HFF-Myc (cell line): ENCODE measurements at places on chromosomes 12 and 14.

GRCh38 chr14:24307575-24308341 lies at the start of gene CIDEB:
TSS of gene CIDEB (minus strand) at chr14:24307977. CDS start at chr14:24307858, 119 bp downstream.
- no peak for DNase-seq

DNA sequence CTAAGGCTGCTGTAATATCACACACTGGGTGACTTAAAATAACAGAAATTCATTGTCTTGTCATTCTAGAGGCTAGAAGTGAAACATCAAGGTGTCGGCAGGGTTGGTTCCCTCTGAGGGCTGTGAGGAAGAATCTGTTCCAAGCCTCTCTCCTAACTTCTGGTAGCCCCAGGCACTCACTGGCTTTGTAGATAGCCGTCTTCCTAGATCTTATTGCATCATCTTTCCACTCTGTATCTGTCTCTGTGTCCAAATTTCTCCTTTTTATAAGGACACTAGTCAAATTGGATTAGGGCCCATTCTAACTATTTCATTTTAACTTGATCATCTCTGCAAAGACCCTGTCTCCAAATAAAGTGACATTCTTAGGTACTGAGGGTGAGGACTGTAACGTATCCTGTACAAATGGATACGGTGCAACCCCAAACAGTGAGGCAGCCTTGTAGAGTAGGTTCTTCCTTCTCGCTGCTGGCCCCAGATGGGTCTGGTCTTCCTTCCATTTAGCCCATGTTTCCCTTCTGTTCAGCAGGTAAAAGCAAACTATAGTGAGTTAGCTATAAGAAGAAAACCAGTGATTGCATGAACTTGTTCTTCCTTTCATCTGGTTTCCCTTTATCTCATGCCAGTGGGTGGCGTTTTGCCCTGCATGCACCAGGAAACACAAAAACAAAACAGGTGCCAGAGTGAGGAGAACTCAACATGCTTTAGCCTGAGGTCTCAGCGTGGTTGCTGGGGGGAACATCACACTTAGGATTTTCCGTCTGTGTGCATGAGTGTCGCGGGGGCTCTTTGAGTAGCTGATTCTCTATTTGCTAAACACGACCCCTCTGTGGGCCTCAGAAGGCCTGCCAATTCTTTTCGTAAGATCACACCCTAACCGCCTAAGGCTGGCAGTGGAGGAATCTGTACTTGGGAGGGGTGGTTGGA lies 19.5 kb downstream of the TTC9 start:
- DNase-seq = no peak

DNA sequence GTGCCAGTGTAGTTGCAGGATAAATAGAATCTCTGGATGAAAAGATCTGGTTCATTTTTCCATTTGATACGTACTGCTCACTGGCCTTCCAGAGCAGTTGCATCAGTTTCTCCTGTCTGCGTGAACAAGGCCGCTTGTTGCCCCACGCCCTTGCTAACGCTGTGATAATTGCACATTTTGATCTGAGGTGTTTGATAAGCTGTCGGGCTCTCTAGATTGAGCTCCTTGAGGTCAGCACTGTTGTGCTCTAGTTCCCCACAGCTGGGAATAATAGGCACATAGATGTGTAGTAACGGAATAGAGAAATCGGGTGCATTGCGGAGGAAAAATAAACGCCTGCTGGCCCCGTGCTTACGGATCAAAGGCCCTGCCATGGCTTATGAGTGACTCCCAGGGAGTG lies 42.8 kb upstream of the TRAF3 start:
- DNase-seq = no peak

GRCh38 chr14:99601361-99601831 lies 2.6 kb downstream of the CCDC85C start:
- DNase-seq = no peak

GRCh38 chr12:24617471-24617870 lies 331.4 kb downstream of the BCAT1 start:
- no peak for DNase-seq

- DNase-seq = no peak
These were observed 119.9 kb downstream of the CACNA1C start for GRCh38 chr12:2172491-2173214.

DNA sequence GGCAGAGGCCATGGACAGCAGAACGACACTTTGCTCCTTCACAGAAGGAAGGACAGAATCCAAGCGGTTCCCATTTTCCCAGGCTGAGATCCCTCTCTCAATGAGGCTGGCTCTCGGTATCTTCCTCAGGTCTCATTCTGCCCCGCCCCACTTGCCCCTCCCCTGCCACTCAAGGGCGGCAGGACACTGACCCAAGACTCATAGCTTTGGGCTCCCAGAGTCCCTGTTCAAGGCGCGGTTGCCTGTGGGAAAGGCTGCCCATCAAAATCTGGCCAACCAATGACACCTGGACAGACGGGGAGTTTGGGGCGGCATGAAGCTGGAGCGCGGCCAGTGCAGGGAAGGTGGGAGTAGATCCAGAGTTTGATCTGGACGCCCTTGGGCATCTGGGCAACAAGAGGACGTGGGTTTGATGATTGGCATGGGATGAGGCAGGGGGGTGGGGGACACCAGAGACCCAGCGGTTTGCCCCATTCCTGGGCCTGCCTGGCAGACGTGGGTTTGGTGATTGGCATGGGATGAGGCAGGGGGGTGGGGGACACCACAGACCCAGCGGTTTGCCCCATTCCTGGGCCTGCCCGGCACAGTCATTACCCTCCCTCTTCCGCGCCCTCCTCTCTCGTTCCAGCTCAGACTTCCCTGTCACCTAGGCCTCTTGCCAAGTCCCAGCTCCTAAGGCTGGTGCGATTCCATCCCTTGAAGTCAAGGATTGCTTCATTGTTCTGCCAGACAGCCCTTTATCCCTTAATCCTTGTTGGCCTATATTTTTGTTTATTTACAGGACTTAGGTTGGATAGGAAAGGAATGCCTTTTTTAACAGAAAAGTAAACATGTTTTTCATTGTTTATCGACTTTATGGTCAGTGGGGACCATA lies 92.1 kb downstream of the NINJ2 start:
- DNase-seq = no peak

DNA sequence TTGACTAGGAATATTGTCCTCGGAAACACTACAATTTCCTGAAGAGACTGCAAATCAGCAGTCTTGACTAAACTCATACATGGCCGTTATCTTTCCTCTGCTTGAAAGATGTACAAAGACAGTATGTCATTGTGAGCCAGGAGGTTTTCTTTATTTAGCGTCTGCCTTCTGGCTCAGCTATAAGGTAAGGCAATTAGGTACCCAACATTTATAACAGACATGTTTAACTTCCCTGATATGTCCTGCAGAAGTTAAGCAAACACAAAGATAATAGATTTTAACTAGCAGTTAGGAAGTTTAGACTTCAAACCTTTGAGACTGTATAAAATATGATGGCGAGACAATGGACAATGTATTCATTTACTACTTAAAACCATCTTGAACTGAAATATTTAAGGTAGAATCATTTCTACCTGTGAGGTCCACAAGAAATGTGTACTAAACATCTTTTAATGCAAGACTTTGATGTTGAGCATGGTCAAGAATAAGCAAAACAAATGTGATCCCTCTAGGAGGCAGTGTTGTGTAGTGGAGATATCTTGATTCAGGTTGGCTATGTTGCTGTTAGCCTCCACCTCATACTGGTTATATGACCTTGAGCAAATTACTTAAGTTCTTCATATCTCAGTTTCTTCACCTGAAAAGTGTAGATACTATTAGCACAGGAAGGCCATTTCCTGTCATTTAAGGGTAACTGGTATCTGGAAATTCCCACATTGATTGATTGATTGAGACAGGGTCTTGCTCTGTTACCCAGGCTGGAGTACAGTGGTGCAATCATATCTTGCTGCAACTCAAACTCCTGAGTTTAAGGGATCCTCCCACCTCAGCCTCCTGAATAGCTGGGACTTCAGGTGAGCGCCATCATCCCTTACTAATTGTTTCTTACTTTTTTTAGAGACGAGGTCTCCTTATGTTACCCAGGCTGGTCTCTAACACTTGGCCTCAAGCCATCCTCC lies 96.3 kb upstream of the EEA1 start:
- peak; percentile 41 for DNase-seq

DNA sequence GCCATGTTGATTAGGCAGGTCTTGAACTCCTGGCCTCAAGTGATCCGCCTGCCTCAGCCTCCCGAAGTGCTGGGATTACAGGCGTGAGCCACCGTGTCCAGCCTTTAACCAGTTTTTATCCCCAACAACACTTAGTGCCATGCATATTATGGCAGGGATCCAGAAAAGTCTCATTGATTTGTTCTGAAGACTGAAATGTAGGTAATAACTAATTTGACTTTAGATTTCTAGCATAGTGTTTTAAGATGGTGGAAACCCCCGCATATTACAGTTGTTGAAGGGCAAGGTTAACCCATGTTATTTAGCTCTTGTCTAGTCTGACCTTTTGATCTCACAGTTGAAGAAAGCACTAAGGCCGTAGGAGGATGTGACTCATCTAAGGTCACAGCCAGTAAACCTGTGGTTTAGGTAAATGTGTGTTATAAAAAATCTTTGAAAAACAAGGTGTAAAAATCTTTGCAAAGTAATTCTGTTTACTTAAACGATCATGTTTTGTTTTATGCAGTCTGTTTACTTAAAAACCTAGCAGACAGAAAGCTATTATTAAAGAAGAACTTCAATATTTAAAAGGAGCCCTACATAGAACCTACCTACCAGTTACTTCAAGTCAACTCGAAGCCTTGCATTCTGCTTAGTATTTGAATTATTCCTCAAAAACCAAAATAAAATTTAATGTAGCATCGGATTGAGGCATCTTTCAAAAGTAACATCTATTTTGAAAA lies 24.8 kb downstream of the BICDL1 start:
- DNase-seq = no peak

DNA sequence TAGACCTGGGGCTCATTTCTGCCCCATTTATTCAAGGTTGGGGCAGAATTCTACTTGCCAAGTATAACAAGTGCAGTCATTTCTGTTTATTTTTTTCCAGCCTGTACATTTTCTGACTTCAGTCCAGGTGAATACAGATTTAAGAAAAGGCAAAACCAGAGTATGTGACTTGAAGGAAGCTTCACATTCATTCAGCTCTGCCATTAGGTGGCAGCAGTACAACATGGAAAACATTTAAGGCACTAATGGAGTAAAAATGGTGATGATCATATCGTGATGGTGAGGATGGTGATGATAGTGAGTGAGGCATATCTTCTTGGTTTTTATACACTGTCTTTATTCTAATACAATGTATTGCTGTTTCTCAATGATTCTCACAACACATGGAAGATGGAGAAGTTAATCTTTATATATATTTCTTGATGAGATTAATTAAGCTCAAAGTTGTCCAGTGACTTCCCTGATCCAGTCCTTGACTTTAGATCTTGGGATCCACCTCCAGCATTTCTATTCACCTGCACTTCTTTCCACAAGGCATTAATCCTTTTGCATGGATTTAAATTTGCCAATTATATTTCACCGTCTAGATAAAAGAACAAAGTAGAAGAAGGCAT lies 176.7 kb upstream of the SEL1L start:
- DNase-seq = no peak

DNA sequence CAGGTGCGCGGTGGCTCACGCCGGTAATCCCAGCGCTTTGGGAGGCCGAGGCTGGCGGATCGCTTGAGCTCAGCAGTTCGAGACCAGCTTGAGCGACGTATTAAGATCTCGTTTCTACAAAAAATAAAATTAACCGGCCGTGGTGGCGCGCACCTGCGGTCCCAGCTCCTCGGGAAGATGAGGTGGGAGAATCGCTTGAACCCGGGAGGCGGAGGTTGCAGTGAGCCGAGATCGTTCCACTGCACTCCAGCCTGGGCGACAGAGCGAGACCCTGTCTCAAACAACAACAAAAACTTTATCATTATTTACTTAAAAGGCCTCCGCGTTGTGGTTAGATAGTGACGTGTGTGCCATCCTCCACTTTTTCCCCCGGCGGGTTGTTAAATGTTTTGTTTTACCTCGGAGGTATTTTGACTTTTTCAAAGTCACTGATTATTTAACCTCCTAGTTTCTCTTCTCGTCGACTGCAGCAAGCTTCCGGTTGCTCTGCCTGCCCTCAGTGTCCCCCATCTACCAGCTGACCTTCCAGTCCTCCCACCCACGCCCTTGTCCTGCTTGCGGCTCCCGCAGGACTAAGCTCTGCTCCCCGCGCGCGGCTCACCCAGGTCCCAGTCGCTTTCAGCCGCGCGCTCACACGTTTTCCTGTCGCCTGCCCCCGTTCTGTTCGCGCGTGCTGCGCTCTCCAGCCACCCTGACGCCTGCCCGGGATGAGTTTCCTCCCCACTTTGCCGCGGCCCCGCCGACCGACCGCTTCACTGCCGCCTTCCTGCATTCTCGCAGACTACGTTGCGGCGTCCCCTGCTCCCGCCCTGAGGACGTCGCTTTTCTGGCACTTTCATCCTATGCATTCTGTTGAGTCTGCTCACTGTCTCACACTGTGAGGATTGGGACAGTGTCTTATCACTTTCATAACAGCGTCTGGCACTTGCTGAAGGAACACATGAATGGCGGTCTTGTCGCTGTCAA lies 1.2 kb upstream of the SCAF11 start:
- no peak for DNase-seq

DNA sequence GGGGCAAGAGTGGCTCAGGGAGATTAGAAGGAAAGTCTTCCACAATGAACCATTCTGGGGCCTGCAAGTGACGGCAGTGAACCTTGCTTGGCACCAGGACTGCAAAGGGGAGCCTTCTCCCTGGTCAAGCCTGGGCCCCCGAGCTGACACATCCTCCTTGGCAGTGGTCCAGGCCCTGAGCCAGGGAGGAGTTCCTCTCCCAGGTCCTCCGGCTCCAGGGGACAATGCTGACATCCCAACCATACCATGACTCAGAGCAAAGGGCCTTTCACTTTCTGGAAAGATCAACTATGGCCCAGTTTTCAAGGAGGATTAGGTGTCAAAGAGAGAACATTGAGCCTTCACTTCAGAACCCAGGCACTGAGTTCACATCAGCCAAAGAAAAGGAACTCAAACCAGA lies 756.5 kb upstream of the TBX3 start:
- peak; percentile 26 for DNase-seq

- DNase-seq = peak; percentile 92
These were observed 107.7 kb downstream of the ARF6 start for GRCh38 chr14:50000380-50001150.

GRCh38 chr14:76876076-76876475 lies 49.9 kb downstream of the LRRC74A start:
- DNase-seq = peak; percentile 41

DNA sequence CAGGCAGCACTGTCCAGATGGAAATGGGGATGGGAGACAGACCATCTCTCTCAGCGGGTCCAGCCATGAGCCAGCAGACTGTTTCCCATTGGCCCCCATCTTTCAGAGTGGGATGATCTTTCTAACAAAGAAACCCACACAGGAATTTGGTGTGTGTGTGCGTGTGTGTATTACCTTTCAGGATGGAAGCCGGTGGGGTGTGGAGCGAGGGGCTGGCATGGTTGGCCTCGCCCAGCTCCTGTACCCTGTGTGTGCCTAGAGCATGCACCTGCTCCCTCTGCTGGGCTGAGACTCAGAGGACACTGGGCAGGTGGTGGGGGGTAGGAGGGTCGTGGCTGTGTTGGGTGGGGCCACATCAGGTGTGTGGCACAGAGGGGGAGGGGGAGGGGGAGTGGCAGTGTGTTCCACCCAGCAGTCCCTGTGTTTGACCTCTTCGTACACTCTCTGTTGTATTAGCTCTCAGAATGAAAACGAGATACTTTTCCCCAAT lies 33.0 kb upstream of the TSPAN9 start:
- no peak for DNase-seq

GRCh38 chr12:14773685-14774073 lies 29.6 kb downstream of the WBP11 start:
- DNase-seq = no peak
